ENCODE measurements at places on chromosomes 12 and 14.

- no peak for DNase-seq
These were observed 23.2 kb downstream of the SLCO1C1 start for GRCh38 chr12:20718294-20718693.

DNA sequence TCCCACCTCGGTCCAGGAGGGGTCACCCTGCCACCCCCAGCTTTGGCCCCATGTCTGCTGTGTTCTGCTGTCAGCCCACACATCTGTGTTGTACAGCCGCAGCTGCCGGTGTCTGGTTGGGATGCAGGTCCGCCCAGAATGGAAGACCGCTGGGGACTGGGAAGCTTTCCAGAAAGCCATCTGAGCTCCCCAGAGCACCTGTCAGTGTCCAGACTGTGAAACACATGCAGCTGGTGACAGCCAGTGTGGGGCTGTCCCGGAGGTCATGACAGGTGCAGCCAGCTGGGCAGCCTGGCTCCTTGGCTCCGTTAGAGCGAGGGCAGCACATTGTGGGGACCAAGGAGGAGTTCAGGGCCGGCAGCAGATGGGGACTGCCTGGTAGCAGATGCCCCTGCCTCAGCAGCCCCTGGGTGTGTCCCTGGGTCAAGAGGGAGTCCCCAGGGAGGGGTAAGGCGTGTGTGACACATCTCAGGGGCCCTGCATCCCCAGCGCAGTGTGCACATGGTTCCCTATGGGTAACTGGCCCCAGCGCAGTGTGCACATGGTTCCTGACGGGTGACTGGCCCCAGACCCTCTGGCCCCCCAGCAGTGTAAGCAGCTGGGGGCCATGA, 16.4 kb downstream of the CEP170B start:
- no peak for DNase-seq

DNA sequence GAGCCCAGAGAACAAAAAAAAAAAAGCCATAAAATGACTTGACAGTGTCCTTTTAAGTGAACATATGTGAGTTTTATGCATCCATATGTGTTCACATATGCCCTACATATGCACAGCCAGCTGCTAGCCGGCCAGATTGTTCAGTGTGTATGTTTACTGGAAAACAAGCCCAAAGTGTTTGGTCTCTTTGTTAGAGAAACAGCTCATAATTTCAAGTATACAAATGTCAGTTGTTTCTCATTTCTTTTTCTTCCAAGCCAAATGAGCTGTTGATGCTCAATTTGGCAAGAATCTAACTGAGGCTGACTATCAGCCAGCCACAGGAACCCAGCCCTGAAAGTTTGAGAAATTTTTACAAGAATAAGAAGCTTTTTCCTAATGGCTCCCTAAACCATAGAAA, 60.8 kb upstream of the TSPAN8 start:
- DNase-seq, result no peak

DNA sequence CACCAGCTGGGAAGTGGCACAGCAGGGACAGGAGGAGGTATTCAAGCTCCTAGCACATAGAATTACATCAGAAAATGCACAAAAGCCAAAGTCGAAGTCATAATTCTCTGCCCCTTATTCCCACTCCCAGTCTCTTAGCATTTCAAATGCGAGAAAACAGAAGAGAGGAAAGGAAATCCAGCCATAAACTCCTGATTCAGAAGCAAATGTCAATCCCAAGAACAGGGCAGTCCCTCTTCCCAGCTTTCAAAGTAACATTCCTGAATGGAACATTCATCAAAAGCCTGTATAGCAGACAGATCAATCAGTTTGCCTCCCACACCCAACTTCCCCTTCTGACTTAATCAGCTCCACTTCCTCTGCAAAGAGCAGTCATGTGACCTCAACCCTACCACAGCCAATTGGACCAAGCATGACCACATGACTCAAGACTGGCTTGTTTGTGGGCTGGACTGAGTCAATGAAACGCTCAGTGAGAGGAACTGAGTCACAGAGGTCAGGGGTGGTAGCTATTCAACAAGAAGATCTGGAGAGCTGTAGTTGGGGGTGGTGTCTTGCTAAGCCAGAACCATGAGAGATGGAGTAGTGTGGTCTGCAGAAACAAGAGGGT, 41.4 kb upstream of the TUNAR start:
- no peak for DNase-seq

DNA sequence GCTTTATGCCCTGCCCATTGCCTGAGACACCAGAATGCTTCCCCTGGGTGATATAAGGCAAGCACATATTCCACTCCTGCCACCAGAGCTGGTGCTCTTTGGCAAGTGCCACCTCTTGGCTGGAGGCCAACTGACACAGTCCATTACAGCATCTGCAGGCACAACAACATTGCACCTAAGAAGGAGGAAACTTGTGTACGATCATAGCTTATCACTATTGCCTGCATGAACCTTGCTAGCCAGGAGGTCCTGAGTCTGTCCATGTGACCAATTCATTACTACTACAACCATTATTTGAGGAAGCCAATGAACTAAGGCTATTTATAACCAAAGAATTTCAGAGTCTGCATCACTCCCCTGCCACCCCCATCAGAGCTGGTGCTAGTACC, 119.8 kb upstream of the SCAF11 start:
- DNase-seq, result no peak

- DNase-seq, result no peak
These were observed 63.4 kb upstream of the IGF1 start for GRCh38 chr12:102543494-102544485.

- no peak for DNase-seq
These were observed 939 bp downstream of the TGFB3 start for GRCh38 chr14:75980856-75981255.

DNA sequence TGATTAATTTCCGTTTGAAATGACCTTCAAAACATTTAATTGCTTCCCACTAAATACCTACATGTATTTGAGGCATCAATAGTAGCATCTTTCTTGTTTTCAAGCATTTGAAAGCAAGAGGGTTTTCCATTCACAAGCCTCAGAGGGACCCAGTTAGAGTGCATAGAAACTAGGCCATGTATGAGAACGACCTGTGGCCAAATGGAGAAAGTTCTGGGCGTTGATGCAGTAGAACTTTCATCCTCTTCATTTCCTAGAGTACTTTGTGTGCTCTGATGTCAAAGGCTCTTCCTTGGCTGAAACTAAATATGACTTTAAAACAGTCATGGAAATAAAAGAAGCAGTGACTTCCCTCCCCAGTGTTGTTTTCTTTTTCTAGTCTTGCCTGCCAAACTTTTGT, 944 bp upstream of the DHRS7 start:
- DNase-seq, result no peak
